NCI-H2171 (cell line): ENCODE measurements at places on chromosomes 4 and X.

- no peak for DNase-seq
These were observed 145.6 kb upstream of the SCML1 start for GRCh38 chrX:17591741-17592110.

DNA sequence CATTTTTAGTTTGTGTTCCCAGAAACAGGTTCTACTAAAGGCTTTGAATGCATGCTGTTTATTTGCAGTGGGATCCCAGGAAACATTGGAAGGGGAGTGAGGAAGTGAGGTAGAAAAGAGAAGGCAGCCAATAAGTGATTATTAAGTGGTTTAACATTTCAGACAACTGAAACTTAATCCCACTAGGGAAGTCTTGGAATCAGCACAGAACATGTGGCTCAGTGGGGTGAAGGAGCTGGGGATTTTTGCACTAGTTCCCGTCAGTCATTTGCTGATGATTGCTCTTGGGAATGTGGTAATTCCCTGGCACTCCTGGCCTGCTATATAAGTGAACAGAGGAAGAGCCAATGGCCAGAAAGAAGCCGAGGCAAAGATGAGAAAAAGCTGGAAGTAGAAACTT lies 1053.0 kb upstream of the IGFBP7 start:
- no peak for DNase-seq

DNA sequence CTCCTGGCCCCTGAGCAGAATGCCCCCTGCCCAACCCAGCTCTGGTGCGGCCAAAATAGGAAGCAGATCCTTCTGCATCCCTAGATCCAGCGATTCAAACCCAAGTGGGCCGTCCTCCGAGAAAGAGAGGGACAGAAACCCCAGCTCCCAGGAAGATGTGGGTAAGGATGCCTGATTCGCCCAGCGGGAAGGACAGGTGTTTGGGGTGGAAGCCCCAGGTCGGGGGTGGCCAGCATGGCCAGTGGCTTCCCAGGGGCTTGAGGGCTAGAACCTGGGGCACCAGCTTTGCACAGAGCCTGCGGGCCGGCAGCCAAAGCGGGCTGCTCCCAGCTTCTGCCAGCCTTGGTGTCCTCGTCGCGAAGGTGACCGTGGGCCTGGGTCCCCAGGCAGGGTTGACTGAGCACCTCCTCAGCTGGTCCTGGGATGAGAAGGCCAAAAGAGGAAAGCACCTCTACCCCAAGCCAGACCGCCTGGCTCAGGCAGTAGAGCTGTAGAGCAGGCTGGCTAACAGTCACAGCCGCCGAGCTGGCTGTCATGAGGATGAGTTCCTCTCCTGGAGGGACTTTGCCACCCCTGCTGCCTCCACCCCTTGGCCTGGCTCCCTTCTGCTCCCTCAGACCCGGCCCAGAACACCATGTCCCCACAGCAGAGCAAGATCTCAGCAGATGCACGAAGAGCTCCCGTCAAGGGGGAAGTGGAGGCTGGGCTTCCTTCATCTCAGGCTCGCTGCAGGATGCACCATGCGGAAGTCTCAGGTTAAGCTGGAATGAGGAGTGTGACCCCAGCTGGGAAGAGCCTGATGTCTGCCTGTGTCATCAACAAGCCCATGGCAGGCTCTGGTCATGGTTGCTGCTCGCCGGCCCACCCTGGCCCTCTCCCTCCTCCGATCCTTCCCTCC lies 59.9 kb downstream of the CPZ start:
- no peak for DNase-seq

- no peak for DNase-seq
These were observed 694.4 kb downstream of the TRAM1L1 start for GRCh38 chr4:116391020-116391419.

DNA sequence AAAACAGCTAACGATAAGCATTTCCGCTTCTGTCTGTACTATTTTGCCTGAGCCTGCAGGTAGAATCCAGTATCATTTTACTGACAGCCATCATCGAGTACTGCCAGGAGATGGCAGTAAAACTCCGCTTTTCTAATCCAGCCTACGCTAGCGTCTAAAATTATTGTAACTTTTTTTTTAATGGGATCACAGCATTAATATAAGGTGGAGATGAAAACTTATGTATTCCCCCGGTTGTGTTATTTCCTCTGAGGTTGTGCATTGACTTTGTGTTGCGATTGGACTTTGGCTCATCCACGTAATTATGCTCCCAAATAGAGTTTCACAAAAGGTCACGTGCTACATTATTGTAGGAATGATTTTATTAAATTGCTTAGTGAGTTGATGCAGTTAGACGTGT lies 248.1 kb downstream of the C4orf33 start:
- no peak for DNase-seq

DNA sequence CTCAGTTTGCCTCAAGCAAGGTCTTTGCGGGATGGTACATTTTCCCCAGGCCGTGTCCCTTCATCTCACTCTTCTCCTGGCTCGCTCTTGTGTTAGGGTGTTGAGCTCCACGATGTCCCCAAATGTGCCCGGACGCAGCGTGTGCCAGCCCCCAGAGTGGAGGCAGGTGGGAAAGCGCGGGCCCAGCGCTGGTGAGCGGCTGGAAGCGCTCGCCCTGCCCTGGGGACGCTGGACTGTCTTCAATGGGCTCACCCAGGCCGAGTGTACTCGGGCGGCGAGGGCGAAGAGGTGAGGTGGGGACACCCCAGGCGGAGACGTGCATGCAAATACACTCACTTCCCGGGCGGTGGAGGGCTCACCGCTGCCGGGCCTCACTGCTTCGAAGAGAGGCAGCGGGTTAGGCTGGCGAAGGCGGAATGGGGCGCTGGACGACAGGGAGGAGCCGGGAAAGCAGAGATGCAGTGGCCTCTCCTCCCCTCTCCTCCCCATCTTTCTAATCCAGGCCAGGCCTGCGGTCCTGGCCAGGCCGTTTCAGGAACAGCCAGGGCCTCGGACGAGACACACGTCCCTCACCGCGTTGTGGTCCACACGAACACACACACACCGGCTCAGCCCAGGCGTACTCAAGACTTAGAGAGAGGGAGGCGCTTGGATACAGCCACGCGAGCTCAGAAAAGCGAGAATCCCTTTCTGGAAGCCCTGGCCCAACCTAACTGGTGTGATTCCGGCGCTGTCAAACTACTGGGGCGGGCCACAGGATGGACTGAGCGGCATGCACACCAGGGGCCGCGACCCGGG lies 2.2 kb downstream of the NKX6-1 start:
- DNase-seq = no peak

GRCh38 chr4:140133576-140133975 lies 20.4 kb downstream of the MAML3 start:
- no peak for DNase-seq

GRCh38 chr4:120821977-120822376 lies 100.5 kb downstream of the PRDM5 start:
- no peak for DNase-seq

GRCh38 chrX:132877954-132878536 lies 80.4 kb downstream of the HS6ST2 start:
- DNase-seq = peak; percentile 73

GRCh38 chrX:72641611-72642010 lies 69.0 kb upstream of the HDAC8 start:
- DNase-seq = no peak

GRCh38 chr4:125626946-125627345 lies 312.2 kb downstream of the FAT4 start:
- no peak for DNase-seq

DNA sequence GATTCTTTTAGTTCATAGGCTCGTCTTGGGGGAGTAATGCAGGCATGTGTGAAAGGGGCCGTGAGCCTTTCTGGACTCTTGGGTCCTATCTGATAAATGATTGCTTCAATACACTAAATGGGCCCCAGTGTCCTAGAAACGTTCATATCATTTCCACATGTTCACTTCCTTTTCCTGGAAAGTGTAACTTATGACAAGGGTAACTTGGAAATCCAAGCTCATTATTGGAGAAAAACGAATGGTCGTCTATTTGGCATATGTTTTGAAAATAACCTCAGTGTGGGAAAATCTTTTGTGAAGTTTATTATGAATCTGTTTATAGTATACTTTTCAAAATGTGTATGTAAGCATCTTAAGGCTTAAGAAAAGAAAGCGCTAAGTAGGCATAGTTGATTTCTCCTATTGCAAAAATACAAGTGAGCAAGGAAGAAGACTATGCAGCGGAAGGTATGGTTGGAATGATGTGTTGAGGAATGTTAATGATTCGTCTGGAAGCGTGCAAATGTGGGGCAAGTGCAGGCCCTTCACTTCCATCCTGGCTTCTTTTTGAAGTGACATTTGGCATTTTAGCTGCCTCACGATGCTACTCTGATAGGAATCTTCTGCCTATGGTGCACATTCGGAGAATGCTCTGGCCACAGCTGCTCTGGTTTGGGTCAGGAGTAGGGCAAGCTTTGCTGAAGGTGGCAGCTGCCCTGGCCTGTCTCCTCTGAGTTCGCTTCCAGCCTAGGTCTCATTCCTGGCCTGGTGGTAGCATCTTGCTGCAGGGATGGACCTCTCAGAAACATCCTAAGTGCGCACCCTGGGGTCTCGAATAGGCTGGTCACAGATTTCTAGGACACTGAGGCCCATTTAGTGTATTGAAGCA lies 49.5 kb upstream of the STOX2 start:
- no peak for DNase-seq

- DNase-seq = no peak
These were observed 1.2 kb upstream of the SLC7A11 start for GRCh38 chr4:138243369-138243768.

DNA sequence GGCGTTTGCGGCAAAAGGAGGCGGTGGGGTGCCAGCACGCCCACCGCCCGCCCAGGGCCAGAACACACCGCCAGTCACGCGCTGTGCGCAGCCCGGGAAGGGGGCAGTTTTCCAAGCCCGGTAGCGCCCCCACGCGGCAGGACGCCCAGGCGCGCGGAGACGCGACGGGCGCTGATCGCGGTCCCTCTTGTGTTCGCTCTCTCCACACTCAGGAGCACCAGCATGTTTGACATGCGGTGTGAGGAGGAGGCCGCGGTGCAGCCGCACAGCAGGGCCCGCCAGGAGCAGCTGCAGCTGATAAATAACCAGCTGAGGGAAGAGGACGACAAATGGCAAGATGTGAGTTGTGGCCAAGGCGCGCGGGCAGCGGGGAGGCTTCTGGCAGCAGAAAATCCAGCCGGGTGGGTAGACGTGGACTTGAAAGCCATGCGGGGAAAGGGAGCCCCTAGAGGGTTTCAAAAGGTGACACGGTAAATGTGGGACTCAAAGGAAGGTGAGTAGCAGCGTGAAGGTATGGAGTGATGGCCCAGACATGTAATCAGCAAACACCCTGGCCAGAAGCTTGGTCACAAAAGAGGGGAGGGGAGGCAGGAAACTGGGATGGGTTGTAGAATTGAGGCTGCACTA lies 104.1 kb downstream of the PHOX2B start:
- no peak for DNase-seq

DNA sequence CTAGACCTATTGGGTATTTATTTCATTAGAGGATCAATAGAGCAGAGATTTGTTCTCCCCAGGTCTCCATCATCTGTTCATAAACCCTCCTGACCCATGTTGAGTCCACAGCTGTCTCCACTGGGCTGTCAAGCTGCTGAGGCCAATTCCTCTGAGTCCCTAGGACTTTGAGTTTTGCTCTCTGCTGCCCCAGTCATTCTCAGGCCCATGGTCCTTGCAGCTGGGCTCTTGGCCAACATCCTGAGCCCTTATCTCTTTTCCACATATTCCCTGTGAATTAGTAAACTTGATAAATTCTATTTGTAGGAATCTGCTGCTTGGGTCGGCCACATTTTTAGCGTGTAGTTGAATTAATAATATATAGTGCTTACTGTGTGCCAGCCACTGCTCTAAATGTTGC lies 41.9 kb downstream of the FHL1 start:
- no peak for DNase-seq

GRCh38 chrX:18424482-18425198 lies 768 bp upstream of the CDKL5 start:
- peak; percentile 54 for DNase-seq

DNA sequence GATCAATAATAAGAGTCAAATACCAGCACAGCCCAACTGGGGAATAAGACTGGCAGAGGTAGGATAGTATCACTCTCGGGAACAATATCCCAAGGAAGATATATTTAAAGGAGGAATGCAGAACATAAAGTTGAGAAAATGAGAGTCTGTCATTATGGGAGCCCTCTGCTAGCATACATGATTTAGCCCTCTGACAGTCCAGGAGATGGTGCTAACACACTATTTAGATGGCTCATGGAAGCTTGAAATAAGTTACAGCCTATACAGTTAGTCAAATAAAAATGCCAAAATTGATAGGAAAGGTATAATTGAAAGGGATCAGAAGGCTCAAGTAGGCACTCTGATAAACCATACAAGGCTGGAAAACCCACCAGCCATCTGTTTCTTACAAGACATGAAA lies 201.0 kb upstream of the NEIL3 start:
- DNase-seq = no peak

GRCh38 chr4:7017446-7018048 lies 25.6 kb upstream of the TADA2B start:
- no peak for DNase-seq

DNA sequence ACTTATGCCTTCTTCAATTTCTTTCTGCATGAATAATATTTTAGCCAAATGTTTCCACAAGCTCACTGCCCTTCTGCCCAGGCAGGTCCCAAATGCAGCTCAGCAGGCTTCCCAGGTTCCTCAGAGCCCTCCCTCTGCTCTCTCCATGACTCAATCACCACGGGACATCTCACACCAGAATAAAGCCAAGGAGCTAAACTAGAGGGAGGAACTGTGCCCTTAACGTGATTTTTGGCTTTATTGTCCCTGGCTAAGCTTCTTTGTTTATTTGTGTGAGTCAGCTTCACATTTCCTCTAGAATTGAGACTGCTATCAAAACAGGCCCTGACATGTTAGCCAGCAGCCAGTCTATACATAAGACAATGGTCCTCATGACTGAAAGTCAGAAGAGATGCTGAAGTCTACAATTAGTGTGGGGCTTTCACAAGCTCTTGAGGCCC lies 186.4 kb upstream of the GALNT7 start:
- DNase-seq = no peak

GRCh38 chr4:141480950-141481349 lies 155.4 kb upstream of the IL15 start:
- no peak for DNase-seq

DNA sequence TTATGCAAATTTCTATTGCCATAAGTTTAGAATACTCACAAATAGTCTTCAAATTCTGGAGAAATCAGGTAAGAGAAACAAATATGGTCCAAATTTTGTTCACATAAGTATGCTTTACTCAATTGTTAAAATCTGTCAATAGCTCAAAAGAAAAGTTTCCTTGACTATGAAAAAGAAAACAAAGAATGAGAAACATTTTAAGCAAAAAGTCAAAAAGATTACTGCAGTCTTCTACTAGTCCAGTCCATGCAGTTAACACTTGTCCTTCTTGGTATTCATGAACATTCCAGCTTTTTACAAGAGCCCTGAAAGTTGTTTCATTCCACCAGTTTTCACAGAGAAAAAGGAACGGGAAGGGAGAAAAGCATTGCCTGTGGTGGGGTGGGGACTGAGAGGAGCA lies 54.7 kb upstream of the ZXDA start:
- DNase-seq = no peak

GRCh38 chr4:137610960-137611359 lies 78.7 kb upstream of the PCDH18 start:
- no peak for DNase-seq

GRCh38 chrX:108468486-108468885 lies 28.8 kb downstream of the COL4A5 start:
- DNase-seq = no peak

- DNase-seq = no peak
These were observed 53.2 kb upstream of the PJA1 start for GRCh38 chrX:69218407-69218997.
